Stimulated activated CD8-positive, alpha-beta memory T cell treated with anti-CD3 and anti-CD28 coated beads, Interleukin-15, amount 100 ng/mL, for 1 hour (primary cell): ENCODE measurements at places on chromosomes 2 and 18.

- DNase-seq = no peak
These were observed 2.0 kb downstream of the HPCAL1 start for GRCh38 chr2:10304458-10305253.

GRCh38 chr18:11327391-11328009 is 178.1 kb upstream of the PIEZO2 start:
- no peak for DNase-seq

- DNase-seq = no peak
These were observed 392.4 kb downstream of the ZNF516 start for GRCh38 chr18:76102626-76103025.

DNA sequence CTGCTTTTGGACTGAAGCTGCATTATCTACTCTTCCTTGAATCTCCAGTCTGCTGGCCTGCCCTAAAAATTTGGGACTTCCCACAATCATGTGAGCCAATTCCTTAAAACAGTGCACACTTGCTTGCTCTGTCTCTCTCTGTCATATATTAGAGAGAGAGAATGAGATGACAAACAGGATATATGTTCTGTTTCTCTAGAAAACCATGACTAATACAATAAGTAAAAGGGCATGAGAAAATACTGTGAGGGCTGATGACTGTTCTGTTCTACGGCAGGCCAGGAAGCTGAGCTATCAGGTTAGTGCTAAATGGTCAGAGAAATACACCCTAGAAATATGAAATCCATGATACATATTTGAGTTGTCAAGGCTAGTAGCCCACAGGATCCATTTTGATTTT is 1896.8 kb upstream of the CELF4 start:
- no peak for DNase-seq

GRCh38 chr2:190698895-190699294 is 50.0 kb downstream of the NAB1 start:
- DNase-seq = no peak

DNA sequence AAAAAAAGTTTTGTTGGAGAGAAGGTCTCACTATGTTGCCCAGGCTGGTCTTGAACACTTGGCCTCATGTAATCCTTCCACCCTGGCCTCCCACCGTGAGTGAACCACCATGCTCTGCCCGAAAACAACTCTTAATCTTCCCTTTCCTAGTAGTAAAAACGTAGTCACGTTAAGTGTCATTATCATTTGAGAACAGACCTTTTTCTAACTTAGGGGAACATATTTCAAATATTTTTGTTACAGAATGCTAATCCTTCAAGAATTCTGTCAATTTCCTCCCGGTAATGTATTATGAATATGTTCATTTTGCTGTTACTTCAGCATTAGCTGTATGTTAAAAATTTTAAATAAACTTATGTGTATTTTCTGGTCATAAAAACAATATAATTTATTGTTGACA is 49.7 kb downstream of the MTA3 start:
- no peak for DNase-seq

DNA sequence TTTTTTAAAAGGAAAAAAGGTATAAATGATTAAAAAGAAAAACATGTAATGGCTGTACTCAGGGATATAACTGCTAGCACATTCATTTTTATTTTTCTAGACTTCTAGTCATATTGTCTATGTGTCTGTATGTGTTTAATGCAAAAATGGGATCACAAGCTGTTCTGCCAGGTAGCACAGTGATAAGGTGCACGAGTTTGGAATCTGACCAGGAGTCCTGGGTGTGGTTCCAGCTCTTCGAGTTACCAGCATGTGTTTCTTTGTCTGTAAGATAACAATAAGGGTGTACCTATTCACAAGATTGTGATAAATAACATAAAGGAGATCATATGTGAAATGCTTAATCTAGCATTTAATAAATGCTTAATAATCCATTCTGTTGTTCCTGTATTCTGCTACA is 145.3 kb downstream of the PKP4 start:
- no peak for DNase-seq

DNA sequence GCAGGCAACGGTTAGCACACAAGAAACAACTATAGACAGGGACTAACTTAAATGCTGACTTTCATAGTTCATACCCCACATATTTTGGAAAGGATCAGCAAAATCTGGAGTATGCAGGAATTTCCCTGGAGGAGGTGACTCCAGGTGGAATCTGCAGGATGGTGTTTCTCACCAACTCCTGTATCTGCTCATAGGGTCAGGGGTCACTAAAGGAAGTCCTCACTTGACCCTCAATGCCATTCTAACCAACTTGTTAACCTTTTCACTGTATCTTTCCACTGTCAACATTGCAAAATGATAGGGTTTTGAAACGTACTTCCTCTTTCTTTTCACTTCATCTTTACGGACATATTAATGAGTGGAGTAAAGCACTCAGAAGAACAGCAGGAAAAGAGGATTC is 207.0 kb upstream of the CXCR4 start:
- no peak for DNase-seq

- no peak for DNase-seq
These were observed 594.1 kb downstream of the SATB2 start for GRCh38 chr2:198863655-198864054.

GRCh38 chr18:21141668-21142422 is 30.2 kb upstream of the ROCK1 start:
- DNase-seq = no peak

DNA sequence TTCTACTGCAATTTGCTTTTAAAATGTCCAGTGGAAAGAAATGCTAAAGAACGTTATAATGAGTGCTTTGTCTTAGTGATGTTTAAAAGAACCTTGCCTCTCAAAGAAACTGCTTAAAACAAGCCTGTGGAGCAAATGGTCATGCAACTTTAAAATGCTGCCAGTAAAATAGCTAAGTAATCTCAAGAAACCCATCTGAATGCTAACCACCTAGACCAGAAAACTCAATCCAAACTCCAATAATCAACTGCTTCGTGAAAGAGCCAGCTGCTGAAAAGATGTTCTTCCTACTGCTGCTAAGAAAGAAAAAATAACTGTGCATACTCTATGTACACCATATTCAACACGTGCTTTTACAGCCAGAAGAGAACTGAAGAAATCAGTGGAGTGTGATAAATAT is 145.6 kb downstream of the PDE1A start:
- no peak for DNase-seq
